Regular cardiac myocyte (primary cell): ENCODE measurements at places on chromosomes 6 and 20. TPM values are rescaled to one million over a fixed set of nuclear protein-coding genes. Genes with fewer than 3 reads are reported as not detected.

The MYO6 gene
- 9.4 and 18.3 TPM in 2 replicates for total RNA-seq

The SRMS gene
- not detected in 2 replicates for total RNA-seq

The ESF1 gene
- 14.9 and 23.2 TPM in 2 replicates for total RNA-seq

The MATN4 gene
- total RNA-seq: 0.19 TPM in 1 of 2 replicates, not detected in the other

The STAU1 gene
- total RNA-seq: 32.4 and 40.5 TPM in 2 replicates

The PI16 gene
- total RNA-seq: 0.28 and 0.38 TPM in 2 replicates

The TRAM2 gene
- 98.0 and 131 TPM in 2 replicates for total RNA-seq

The APCDD1L gene
- total RNA-seq: 7.3 and 9.0 TPM in 2 replicates

The ID4 gene
- total RNA-seq: 14.1 and 27.0 TPM in 2 replicates

The C6orf15 gene
- not detected in 2 replicates for total RNA-seq

The C6orf89 gene
- total RNA-seq: 40.6 and 44.5 TPM in 2 replicates

The SLC17A3 gene
- not detected in 2 replicates for total RNA-seq

The TMEM74B gene
- under 0.01 TPM in 1 of 2 replicates, not detected in the other for total RNA-seq

The GNMT gene
- 0.19 TPM in 1 of 2 replicates, not detected in the other for total RNA-seq

The ECHDC1 gene
- total RNA-seq: 67.9 and 82.8 TPM in 2 replicates

The SOBP gene
- 4.6 and 11.6 TPM in 2 replicates for total RNA-seq

The PANK2 gene
- 60.0 and 63.1 TPM in 2 replicates for total RNA-seq

The TFAP2D gene
- total RNA-seq: not detected in 2 replicates

The PKIG gene
- 42.8 and 74.4 TPM in 2 replicates for total RNA-seq

The LAMA2 gene
- 13.6 and 64.3 TPM in 2 replicates for total RNA-seq

The HLA-DOA gene
- total RNA-seq: not detected in 2 replicates

The FAXC gene
- 0.77 and 1.4 TPM in 2 replicates for total RNA-seq

The VPS16 gene
- total RNA-seq: 44.5 and 52.9 TPM in 2 replicates

The MEI4 gene
- total RNA-seq: not detected in 2 replicates

The KATNA1 gene
- 28.0 and 31.0 TPM in 2 replicates for total RNA-seq

The GPR6 gene
- not detected in 2 replicates for total RNA-seq

The GPR63 gene
- 0.28 and 0.38 TPM in 2 replicates for total RNA-seq

The BPIFB1 gene
- total RNA-seq: not detected in 2 replicates

The RGS17 gene
- total RNA-seq: 7.3 and 9.3 TPM in 2 replicates

The TNFRSF21 gene
- total RNA-seq: 9.4 and 15.8 TPM in 2 replicates

The ADA gene
- 9.0 and 14.4 TPM in 2 replicates for total RNA-seq

The IRF4 gene
- total RNA-seq: 0.19 and 0.28 TPM in 2 replicates

The ULBP2 gene
- total RNA-seq: 8.7 and 12.5 TPM in 2 replicates

The PHACTR1 gene
- total RNA-seq: 0.19 and 0.56 TPM in 2 replicates

The SSTR4 gene
- total RNA-seq: not detected in 2 replicates

The SLC35D3 gene
- under 0.01 TPM in 1 of 2 replicates, not detected in the other for total RNA-seq

The PGC gene
- not detected in 2 replicates for total RNA-seq

The PLAGL2 gene
- total RNA-seq: 0.85 and 1.5 TPM in 2 replicates

The MLN gene
- total RNA-seq: not detected in 2 replicates

The NCOA5 gene
- total RNA-seq: 4.5 and 15.7 TPM in 2 replicates

The TCF21 gene
- 8.2 and 8.5 TPM in 2 replicates for total RNA-seq

The BEND6 gene
- total RNA-seq: 10.0 and 13.8 TPM in 2 replicates

The DDAH2 gene
- 58.1 and 70.5 TPM in 2 replicates for total RNA-seq

The ZBTB46 gene
- 4.8 and 14.6 TPM in 2 replicates for total RNA-seq

The CST5 gene
- not detected in 2 replicates for total RNA-seq

The FILIP1 gene
- total RNA-seq: 0.58 and 2.5 TPM in 2 replicates

The UBE2V1 gene
- total RNA-seq: 24.9 and 30.4 TPM in 2 replicates

The BMP2 gene
- total RNA-seq: 4.8 and 6.7 TPM in 2 replicates

The FAM210B gene
- total RNA-seq: 31.4 and 42.0 TPM in 2 replicates
